ENCODE measurements at places on chromosomes 2 and 18.

- peak; percentile 96 for DNase-seq
These were observed 7.1 kb upstream of the KCMF1 start for GRCh38 chr2:84963692-84964405.

DNA sequence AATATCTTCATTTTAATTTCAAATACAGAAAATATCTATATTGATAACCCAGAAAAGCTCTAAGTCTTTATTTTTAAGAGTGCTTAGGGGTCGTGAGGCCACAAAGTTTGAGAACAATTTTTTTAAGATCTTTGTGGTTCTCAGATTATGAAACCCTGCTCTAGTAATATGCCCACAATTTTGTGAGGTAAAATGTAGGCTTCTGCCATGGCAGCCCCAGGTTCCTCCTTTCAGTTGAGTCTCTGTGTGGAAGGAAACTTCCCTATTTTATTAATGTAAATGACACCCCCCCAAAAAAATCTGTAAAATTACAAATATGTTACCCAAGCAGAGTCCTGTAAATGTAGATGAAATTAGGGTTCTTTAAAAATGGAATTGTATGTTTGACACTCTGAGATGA lies 600.5 kb downstream of the SATB2 start:
- DNase-seq = no peak

GRCh38 chr2:160289126-160289525 lies 89.1 kb upstream of the ITGB6 start:
- DNase-seq = no peak

GRCh38 chr2:241818943-241819270 lies 9.9 kb downstream of the NEU4 start:
- DNase-seq = no peak

DNA sequence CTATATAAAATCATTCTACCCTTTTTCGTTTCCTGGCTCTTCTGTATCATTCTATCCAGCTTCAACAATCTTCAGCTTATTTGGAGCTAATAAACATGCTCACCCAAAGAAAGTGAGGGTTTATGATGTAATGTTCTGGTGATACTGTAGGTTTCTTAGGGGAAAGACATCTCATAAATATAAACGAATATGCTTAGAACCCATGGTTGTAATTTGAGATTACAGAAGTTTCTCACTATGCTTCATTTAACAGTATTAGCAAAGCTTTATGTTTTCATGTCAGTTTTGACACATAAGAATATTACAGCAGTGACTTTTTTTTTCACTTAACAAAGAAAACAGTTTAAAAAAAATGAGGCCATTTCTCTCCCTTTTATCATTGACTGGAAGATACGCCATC lies 11.8 kb upstream of the PEX13 start:
- DNase-seq = no peak

GRCh38 chr2:154400563-154401290 lies 297.8 kb upstream of the KCNJ3 start:
- DNase-seq = no peak

GRCh38 chr2:38394903-38395341 lies 17.8 kb upstream of the ATL2 start:
- peak; percentile 95 for DNase-seq

GRCh38 chr2:2271469-2271941 lies 59.6 kb downstream of the MYT1L start:
- peak; percentile 93 for DNase-seq

DNA sequence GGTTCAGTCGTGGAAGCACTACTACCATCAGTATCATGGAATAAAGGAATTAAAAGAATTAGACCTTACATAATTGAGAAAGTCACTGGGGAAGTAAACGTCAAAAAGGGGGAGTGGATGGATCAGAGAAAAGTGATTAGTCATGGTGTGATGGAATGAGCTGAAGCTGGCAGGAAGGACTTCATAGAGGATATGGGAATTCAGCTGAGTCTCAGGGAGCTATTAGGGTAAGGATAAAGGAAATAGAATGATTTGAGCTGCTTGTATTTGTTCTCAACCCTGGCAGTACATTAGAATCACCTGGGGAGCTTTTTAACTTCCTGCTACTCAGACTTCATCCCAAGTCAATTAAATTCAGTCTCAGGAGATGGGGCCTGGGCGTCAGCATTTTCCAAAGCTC lies 53.4 kb upstream of the SETBP1 start:
- peak; percentile 85 for DNase-seq
